ENCODE measurements at places on chromosomes 11 and 22.

GRCh38 chr11:72446929-72447769 is 12.8 kb upstream of the CLPB start:
- DNase-seq, result peak; percentile 27

- no peak for DNase-seq
Measured at GRCh38 chr11:57728829-57729228, 12.5 kb upstream of the SELENOH start.

DNA sequence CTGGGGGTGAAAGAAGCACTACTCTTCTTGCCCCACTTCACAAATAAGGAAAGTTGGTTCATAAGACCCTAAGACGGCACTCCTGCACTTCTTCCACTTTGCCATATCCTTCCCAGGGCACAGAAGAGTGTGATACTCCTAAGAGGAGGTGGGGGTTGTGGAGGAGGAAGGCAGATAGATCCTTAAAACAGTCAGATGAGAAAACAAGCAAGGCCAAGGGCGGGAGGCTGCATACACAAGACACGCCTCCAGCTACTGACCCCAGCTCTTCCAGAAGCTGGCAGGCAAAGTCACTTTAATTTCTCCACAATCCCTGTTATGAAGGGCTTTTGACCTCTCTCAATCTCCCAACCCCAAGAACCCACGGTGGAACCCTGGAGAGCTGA is 1.6 kb upstream of the CHRM4 start:
- no peak for DNase-seq

- no peak for DNase-seq
Measured at GRCh38 chr11:9172389-9172788, 81.0 kb upstream of the SCUBE2 start.

GRCh38 chr22:40726514-40726913 is 47.2 kb downstream of the MCHR1 start:
- DNase-seq, result no peak

DNA sequence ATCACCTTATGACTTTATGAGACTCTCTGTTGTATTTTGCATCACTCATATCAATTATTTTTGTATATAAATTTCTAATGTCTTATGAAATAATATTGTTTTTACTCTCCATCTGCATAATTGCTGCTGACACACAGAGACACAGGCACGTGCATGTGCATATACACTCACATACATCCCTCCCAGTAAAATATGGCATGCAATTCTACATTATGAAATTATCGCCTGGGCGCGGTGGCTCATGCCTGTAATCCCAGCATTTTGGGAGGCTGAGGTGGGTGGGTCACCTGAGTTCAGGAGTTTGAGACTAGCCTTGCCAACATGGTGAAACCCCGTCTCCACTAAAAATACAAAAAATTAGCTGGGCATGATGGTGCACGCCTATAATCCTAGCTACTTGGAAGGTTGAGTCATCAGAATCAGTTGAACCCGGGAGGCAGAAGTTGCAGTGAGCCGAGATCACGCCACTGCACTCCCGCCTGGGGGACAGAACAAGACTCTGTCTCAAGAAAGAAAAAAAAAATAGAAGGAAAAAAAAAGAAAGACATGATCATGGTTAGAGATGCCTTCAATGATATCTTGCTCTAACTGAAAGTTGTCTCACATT is 96.7 kb upstream of the LUZP2 start:
- no peak for DNase-seq

DNA sequence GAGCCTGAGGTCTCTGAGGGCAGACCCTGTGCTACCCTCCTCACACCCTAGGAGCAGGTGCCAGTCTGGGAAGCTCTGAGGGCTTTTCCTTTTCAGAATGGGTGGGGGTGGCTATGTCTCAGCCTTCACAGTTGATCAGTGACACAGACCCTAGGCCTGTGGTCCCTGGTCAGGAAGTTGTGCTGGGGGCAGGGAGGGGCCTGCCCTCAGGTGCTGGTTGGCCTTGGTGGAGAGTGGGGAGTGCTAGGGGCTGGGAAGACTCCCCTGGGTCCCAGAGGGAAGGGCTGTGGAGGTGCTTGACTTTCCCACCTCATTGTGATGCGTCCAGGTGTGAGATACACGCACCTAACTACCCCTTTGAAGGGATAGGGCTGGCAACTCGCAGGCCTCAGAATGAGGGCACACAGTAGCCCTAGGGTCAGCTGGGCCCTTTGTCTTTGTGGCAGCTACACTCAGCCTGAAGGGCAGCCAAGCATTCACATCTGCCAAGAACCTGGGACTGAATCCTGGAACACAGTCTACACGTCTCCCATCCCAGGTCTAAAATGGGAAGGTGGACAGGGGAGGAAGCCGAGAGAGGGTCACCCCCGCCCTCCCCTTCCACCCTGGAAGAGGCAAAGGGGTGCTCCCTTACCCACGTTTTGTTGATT is 31.2 kb upstream of the ATXN10 start:
- DNase-seq, result no peak

GRCh38 chr11:73019449-73019848 is 122.7 kb downstream of the FCHSD2 start:
- no peak for DNase-seq
